ENCODE measurements at places on chromosomes 7 and 10.
A peak's percentile ranks its signal among the peaks of the same experiment; 100 is the strongest.

GRCh38 chr10:30056767-30057355 is 2.5 kb downstream of the JCAD start:
- DNase-seq = no peak

GRCh38 chr7:72493850-72494661 is 81.9 kb upstream of the CALN1 start:
- DNase-seq = peak; percentile 31

DNA sequence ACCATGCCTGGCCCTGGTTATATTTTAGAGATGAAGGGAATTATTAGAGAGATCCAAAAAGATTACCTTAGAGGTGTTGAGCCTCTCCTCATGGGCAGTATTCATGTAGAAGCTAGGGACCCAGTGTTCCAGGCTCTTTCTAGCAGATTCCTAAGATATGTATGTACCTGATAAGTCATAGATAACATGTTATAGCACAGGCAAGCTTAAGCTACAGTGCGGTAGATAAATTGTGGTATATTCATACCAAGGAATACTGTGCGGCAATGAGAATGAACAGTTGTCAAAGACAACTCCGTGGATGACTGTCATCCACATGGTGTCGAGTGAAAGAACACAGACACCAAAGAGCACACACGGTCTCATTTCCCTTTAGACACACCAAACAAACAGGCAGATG is 53.1 kb downstream of the TACR2 start:
- DNase-seq = no peak

DNA sequence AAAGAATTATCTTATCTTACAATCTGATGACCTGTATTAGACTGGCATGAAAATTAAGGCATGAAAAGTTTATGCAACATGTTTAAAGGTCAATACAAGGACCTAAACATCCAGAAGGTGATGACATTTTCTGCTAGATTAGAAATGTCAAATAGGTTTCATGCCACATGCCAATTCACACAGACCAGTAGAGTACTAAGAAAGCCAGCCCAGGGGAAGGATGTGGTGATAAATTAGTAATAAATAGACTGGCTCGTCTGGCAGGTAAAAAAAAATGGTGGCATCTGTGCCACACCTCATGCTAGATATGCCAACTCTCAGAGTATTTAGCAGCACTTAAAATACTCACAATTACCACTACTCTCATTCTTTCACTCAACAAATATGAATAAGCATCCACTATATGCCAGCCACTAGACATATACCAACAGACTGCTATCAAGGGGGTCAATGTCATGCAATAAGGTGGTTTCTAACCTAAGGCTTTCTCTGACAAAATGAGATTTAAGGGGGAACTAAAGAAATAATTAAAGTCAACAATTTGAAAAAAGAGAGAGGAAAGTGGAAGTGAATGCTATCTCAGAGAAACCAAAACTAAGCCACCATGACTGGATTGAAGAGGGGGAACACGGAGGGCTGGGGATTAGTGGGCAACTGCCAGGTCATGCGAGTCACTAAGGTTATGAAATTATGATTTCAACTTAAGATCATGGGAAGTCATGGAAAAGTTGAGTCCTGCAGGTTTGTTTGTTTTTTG is 83.5 kb downstream of the SGMS1 start:
- no peak for DNase-seq

DNA sequence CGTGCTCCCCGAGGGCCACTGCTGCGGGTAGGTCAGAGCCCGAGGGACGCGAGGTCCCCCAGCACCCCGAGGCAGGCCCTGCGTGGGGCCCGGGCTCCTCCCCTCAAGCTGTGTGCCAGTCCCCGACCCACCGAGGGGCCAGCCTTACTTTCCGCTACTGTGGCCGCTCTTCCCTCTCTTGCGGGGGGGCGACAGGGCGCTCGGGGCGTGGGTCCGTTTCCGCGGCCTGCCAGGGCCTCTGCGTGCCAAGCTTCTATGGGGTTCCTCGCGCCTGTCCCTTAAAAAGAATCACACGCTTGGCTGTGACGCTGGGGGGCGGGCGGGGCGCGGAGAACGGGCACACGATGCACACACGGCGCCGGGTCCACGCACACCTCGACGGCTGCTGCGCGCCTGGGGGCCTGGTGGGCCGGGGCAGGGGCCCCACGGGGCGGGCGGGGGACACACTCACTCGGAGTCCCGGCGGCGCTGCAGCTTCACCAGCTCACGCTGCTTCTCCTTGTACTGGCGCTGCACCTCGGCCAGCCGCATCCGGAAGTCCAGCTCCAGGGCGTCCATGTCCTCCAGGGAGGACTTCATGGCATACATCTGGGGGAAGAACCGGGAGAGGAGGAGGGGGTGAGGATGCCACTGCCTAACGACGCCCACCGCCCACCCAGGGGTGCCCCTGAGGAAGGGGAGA is 62.0 kb downstream of the TNRC18 start:
- DNase-seq = no peak

DNA sequence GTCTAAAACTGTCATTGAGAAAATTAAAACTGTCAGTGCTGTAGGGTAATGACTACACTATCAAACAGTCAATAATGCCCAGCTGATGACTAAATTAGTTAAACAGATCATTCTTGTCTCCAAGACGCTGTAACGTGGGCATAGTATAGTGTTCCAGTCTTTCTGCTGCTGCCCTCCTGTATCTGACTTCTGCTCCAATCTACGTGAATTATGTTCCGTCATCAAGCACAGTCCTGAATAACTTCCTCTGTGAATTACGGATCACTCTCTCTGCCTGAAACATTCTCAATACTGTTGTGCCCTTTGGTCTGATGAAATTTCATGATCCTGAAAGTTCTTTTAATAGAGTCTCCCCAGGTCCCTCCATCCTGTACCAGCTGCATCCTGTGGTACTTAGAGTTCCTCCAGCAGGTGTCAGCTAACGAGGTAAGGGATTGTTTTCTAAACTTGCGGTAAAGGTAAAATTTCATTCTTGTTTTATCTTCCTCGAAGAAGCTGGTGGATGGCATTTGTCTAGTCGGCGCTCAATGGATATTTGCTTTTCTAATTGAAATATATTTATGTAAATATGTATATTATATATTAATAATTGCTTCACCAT is 393.5 kb upstream of the ADARB2 start:
- no peak for DNase-seq

- DNase-seq = peak; percentile 91
Measured at GRCh38 chr7:105652359-105652993, 71.2 kb upstream of the EFCAB10 start.

- no peak for DNase-seq
Measured at GRCh38 chr7:36312064-36312914, 77.4 kb upstream of the ANLN start.

- no peak for DNase-seq
Measured at GRCh38 chr10:109982812-109983211, 25.0 kb upstream of the ADD3 start.

DNA sequence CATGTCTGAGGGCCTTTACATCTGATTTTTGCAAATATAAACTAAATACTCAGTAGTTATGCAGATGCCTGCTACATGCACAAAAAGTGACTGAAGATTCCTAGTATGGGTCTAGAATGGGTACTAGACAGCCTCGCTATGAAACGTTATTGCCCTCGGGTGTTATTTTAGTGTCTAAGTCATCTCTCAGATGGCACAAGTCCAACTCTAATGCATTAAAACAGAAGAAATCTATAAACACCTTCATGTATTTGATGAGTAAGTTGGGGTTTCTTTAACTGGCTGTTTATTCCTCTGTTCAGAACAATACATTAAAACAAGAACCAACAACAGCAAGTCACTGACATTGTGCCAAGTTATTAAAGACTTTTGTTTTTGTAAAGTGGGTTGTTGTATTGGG is 41.6 kb downstream of the TEX36 start:
- no peak for DNase-seq

GRCh38 chr7:145729691-145730090 is 386.9 kb upstream of the CNTNAP2 start:
- DNase-seq = no peak

DNA sequence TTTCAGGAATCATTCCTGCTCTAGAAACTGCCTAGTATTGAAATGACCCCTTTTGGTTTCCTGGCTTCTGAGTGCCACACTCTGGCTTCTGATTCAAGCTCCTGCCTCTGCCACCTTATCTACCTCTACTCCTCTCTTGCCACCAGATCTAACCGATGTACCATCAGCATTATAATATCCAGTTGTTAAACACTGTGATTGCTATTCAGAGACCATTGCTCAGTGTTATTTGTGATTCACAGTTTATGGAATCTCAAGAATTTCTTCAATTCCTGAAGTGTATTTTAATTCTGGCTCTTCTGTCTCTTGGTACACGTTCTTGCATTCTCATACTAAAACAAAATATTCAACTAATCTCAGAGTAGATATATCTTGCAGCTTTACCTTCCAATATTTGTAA is 88.7 kb downstream of the DYNC1I1 start:
- peak; percentile 24 for DNase-seq

DNA sequence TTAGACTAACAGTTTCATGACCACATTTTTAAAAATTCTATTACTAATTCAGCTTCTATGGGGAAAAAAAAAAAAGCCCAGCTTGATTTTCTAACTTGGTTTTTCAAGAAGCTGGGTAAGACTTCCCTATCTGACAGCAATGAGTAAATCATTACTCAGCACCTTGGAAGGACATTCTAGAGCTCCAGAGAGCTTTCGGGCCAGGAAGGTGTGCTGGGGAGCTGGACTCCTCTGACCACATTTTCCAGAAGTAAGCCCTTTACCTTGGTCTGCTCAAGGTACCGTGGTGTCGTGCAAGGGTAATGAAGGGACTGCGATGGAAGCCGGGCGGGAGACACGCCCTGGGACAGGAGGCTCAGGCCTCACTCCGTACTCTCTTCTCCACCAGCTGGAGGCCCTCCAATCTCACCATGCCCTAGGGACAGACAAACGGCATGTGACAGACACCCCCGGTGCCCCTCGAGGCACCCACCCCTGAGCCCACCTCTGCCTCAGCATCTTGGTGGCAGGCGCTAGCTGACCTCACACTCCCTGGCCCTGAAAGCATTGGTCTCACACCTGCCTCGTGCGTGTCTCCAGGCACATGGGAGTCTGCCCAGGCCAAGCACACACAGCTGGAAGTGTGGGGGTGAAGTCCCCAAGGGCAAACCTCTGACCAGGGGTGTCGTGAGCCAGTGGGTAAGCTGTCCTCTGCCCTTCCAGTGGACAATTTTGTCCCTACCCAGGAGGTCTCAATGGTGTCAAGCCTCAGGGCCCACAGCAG is 152.1 kb downstream of the OAT start:
- peak; percentile 26 for DNase-seq

GRCh38 chr7:157693521-157694375 is 356.9 kb downstream of the DNAJB6 start:
- DNase-seq = no peak

Measured in AG08395 (cell line).